ENCODE measurements at places on chromosomes 3 and 15. TPM values are rescaled to one million over a fixed set of nuclear protein-coding genes. Genes with fewer than 3 reads are reported as not detected.

DNA sequence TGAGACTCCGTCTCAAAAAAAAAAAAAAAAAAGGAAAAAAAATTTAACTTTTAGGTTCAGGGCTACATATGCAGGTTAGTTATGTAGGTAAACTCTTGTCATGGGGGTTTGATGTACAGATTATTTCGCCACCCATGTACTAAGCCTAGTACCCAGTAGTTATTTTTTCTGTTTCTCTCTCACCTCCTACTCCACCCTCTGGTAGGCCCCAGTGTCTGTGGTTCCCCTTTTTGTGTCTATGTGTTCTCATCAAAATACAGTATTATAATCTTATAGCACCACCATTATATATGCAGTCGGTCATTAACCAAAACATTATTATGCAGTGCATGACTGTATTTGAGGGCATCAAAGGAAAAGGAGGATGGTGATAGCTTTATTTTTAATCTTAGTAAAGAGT, 47.3 kb downstream of the CHP1 start:
- DNase-seq, result no peak

DNA sequence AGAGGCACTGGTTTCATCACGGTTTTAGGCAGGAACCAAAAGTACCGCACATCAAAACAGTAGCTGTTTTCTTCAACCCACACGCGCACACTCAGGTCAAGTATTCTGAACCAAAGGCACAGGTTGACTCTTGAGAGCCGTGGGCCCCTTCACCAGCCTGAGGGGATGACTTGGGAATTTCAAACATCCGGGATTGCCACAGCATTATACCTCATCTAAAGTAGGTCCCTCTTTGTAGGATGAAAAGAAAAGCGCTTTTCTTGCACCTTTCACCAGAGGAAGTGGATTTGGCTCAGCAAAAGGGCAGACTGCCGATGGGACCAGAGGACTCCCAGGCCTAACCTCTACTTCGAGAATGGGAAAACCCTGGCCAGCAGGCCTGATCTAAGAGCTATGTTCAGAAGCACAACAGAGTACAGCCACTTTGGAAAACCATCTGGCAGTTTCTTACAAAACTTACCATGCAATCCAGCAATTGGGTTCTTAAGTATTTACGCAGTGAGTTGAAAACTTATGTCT, 88.2 kb upstream of the PROK2 start:
- no peak for DNase-seq

Gene FBXO40
- total RNA-seq, result not detected

Gene THAP10
- 3.6 TPM for total RNA-seq

- no peak for DNase-seq
These were observed 36.5 kb upstream of the CPB1 start for GRCh38 chr3:148790851-148791735.

GRCh38 chr15:68767833-68768232, 52.9 kb downstream of the ANP32A start:
- DNase-seq, result no peak

DNA sequence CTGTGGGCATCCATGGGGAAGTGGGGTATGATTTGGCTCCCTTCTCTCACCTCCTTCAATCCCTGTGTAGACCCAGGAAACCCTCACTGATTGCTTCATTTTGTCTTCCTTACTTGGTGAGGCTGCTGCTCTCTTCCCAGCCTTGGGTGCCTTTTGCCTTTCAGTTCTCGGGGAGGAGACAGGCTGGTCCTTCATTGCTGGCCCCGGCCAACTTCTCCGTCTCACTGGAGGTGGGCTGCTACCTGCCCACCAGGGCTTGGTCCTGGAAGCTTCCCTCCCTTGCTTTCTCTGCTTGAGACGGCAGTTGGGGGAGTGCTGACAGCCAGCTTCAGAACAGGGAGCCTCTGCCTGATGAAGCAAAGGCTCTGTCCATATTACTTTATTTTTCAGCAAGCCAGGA, 4.7 kb downstream of the FOXL2 start:
- no peak for DNase-seq

Gene CELF6
- not detected for total RNA-seq

DNA sequence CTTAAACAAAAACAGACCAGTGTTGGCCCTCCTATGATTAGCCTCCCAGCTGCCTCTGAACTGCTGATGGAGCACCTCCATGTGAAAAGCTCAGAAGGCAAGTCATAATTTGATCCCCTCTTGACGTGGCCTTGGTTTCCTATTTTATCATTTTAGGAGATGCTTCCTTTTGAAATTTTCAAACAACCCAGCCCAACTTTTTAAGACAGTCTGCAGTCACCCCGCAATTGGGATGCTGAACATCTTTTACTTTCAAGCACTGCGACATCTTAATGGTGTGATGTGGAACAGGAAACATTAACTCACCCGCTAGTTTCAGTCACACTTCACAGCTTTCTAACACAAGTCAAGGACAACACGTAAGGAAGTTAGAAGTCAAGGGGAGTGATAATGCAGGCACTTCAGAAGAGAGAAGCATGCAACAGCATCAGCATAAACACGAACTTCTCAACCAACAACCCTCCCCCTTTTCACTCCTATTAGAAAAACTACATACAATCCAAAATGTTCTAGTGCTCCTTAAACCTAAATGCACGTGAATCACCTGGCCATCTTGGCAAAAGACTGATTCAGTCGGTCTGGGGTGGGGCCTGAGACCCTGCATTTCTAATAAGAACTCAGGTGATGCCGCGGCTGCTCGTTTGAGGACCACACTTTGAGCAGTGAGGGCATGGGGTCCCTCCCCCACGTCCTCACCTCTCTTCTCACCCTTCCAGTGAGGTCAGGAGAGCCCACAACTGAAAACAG, 161.5 kb downstream of the FOXP1 start:
- no peak for DNase-seq

- DNase-seq, result peak; percentile 1
These were observed 56.1 kb upstream of the CPNE4 start for GRCh38 chr3:132090921-132091320.

GRCh38 chr3:100089812-100090668, 24.3 kb downstream of the FILIP1L start:
- DNase-seq, result peak; percentile 69

Gene LIPC
- not detected for total RNA-seq

DNA sequence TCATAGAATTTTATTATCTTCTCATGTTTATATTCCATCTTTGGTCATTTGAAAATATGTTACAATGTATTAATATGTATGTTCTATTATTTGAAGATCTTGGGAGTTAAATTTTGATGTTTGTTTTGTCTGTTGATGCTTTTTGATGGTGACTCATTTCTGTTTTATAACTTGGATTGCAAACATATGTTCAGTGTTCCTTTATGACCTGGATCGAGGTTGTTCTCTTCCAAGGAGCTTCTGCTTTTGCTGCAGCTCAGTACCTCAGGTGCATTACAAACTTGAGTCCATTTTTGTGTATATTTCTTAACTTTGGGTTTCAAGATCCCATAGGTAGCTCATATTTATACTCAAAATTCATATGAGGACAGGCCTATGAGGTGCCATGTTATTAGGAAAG, 37.1 kb downstream of the ESYT3 start:
- DNase-seq, result no peak

GRCh38 chr3:61181874-61182273, 69.4 kb downstream of the FHIT start:
- peak; percentile 27 for DNase-seq

GRCh38 chr3:55690726-55691125, 203.6 kb upstream of the WNT5A start:
- no peak for DNase-seq

- DNase-seq, result no peak
These were observed 137.8 kb downstream of the KLF13 start for GRCh38 chr15:31464216-31465082.

- DNase-seq, result peak; percentile 18
These were observed 4.8 kb upstream of the MECOM start for GRCh38 chr3:169668072-169668956.

DNA sequence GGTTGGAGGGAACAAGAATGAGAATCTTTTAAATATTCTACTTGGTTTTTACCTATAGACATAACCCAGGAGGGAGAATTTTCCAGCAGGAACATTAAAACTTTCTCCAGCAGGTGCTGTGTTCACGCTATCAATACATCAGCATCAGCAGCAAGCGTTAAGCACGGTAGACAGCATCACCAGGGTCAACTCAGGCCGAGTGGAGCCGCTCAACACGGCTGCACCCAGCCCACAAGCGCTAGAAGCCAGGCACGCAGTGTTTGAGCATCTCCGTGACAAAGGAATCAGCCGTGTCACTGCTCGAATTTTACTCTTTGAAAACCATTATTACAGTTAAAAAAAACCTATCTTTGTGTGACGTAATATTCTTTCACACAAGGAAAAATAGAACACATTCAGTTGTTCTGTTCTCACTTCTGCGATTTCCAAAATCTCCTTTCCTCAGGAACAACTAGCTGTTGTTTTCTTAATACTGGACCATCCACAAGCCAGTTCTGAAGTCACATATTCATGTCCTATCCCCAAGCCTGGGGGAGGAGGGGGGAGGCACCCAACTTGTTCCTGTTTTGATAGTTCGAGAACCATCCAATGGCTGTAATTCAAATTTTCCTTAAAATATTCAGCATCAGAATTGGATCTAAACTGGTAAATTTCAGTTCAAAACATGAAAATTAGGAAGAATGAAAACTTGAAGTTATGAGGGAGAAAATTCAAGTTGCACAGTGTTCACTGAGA, 77.9 kb downstream of the ADAMTS17 start:
- no peak for DNase-seq

Gene CCR8
- total RNA-seq, result not detected

Gene ZIC1
- not detected for total RNA-seq

- no peak for DNase-seq
These were observed 18.8 kb upstream of the ANKDD1A start for GRCh38 chr15:64892847-64893403.

GRCh38 chr15:74422652-74423430, 10.9 kb downstream of the SEMA7A start:
- peak; percentile 52 for DNase-seq

Gene PPP1R14D
- not detected for total RNA-seq

GRCh38 chr15:29093696-29094343, 175.8 kb downstream of the NSMCE3 start:
- no peak for DNase-seq

DNA sequence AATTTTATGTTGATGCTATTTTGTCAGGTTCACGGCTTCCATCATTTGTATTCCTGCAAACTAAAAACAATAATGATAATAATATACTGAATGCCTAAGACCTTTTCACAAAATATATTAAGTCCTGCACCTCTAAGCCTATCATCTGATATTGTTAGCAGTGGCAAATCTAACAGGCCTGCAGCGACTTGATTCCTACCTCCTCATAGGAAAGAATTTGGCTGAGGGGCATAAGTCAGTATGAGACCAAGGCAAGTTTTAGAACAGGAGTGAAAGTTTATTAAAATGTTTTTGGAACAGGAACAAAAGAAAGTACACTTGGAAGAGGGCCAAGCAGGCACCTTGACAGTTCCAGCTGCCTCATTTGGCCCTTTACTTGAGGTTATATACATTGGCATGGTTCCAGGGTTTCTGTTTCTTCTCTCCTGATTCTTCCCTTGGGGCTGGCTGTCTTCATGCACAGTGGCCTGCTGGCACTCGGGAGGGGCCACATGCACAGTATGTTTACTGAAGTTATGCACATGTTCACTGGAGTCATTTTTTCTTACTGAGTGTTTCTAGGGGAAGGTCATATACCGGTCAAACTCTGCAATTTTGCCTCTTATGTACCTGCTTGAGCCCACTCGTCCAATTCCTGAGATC, 418.1 kb downstream of the EPHA6 start:
- no peak for DNase-seq

Gene LYZL4
- total RNA-seq, result not detected

DNA sequence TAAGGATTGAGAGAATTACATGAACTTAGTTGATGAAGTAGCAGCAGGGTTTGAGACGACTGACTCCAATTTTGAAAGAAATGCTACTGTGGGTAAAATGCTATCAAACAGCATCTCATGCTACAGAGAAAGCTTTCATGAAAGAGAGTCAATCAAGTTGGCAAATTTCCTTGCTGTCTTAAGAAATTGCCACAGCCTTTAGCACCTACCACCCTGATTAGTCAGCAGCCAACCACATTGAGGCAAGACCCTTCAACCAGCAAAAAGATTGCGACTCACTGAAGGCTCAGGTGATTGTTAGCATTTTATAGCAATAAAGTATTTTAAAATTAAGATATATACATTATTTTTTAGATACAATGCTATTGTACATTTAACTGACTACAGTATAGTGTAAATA, 80.9 kb downstream of the RAP2B start:
- no peak for DNase-seq

DNA sequence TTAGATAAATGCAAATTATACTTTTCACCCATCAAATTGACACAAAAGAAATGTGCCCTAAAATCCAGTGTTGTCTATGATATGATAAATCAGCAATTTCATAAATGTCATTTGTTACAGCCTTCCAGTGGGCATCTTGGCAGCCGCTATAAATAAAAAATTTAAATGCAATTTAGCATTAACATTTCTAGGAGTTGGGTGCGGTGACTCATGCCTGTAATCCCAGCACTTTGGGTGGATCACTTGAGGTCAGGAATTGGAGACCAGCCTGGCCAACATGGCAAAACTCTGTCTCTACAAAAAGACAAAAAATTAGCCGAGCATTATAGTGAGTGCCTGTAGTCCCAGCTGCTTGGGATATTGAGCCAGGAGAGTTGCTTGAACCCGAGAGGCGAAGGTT, 65.9 kb upstream of the POMGNT2 start:
- no peak for DNase-seq

Gene ALDH1L1
- not detected for total RNA-seq

DNA sequence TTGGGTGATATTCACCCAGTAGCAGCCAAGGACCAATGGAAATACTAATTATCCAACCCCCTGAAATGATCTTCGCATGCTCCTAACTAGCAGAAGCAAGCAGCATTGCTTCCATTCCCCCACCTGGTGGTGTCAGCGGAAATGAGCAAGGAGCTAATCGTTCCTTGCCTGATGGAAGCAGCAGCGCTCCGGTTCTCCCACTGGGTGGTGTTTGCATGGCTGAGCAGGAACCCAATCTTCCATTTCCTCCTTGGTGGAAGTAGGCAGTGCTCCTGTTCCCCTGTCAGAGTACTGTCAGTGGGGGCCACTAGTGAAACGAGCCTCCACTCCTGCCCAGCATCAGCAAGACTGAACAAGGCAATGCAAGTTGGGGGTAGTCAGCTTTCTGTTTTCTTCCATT, 311.5 kb downstream of the CACNA2D3 start:
- no peak for DNase-seq

GRCh38 chr3:123993818-123994217, 1.9 kb upstream of the ROPN1 start:
- no peak for DNase-seq

Measured in IMR-90 (cell line).